Stimulated activated CD8-positive, alpha-beta memory T cell treated with anti-CD3 and anti-CD28 coated beads, Interleukin-12 subunit alpha, Interleukin-12 subunit beta, amount 100 ng/mL, for 1 hour (primary cell): ENCODE measurements at places on chromosomes 13 and 19.

DNA sequence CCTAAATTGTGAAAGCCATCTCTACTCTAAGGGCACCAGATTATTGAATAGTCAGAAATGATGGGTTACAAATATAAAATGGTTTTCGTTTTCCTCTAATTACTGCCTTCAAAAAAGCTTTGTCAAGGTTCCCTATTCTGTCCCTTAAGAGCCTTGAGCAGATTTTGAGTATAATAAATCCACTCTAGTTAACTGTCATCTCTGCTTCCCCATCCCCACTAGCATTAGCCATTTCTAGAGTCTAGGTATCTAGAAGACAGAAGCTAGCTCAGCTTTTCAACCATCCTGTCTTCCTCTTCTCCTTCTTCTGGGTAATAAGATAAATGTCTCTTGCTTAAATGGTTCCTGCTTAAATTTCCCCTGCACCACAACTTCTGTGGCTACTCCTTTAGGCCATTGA lies 290.4 kb downstream of the DACH1 start:
- DNase-seq, result no peak

DNA sequence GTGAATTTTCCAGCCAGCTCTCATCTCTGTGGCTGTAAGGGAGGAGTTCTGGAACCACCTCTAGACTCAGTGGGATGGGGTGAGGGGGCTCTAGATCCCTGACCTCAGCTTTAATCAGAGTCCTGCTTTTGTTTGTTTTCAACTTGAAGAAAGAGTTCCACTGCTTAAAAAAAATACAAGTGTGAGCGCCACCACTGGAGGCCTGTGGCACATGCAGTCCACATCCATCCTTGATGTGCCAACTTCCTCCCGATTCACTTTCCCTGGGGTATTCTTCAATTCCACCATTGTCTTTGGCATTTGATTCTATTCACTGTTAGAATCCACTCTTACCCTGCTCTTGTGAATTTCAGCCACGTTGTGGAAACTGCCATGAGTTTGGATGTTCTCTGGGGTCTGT lies 62.4 kb upstream of the GJB6 start:
- DNase-seq, result no peak

DNA sequence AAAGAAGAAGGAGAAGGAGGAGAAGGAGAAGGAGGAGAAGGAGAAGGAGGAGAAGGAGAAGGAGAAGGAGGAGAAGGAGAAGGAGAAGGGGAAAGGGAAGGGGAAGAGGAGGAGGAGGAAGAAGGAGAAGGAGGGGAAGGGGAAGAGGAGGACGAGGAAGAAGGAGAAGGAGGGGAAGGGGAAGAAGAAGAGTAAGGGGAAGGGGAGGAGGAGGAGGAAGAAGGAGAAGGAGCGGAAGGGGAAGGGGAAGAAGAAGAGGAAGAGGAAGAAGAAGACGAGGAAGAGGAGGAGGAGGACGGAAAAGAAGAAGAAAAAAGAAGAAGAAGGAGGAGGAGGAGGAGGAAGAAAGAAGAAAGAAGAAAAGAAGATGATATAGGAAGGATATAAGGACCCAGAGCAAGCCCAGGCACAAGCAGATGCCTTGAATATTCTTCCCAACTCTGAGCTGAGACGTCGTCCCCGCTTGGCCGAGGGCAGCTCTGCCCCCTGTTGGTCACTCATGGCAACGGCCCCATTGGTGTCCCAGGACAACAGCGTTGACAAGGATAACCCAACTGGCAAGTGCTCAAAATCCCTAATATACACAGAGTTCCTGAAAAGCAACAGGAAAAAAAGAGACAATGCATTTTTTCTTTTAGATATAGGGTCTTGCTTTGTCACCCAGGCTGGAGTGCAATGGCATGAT lies 30.6 kb upstream of the IGSF23 start:
- DNase-seq, result no peak

DNA sequence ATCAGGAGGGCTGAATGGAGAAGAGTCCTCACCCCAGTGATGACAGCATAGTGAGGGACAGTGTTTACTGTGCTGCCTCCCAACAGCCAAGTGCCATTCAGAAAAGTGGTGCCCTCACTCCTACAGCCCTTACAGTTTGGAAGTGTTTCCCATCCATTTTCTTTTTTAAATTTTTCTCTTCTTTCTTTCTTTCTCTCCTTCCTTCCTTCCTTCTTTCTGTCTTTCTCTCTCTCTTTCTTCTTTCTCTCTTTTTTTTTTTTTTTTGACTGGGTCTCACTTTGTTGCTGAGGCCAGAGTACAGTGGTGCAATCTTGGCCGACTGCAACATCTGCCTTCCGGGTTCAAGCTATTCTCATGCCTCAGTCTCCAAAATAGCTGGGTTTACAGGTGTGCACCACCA lies 755.3 kb downstream of the UQCRFS1 start:
- DNase-seq, result no peak

GRCh38 chr19:18441804-18442788 lies 4.2 kb upstream of the ISYNA1 start:
- DNase-seq, result no peak

DNA sequence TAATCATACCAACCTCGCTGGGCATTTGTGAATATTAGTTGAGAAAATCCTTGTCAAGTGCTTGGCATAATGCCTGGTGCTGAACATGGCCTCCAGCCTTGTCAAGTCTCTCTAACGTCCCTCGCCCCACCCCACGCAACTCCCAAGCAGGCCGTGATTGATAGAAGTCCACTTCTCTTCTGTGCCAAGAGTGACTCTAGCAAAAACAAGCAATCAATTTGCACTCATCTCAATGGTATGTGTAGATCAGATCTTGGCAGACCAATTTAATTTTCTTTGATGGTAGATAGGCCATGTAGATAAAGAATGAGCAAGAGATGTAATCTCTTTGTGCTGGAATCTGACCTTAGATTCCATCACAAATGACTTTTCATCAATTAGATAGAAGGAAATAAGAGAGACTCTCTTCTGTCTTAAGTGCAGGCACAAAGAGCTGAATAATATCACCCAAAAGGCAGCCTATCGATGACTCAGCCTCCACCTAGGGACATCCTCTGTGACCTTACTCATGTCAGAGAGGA lies 31.0 kb upstream of the KATNAL1 start:
- DNase-seq, result no peak

DNA sequence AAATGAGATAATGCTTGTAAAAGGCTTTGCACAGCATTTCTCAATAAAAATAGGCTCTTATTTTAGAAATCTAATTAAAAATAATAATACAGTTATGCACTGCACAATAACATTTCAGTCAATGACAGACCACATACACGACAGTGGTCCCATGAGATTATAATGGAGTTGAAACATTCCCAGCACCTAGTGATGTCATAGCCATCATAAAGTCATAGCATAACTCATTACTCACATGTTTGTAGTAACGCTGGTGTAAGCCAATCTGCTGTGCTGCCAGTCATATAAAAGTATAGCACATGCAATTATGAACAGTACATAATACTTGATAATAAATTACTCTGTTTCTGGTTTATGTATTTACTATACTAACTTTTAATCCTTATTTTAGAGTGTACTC lies 12.7 kb upstream of the SERPINE3 start:
- no peak for DNase-seq

GRCh38 chr13:27919659-27919933 lies 204 bp upstream of the PDX1 start:
- DNase-seq, result no peak

DNA sequence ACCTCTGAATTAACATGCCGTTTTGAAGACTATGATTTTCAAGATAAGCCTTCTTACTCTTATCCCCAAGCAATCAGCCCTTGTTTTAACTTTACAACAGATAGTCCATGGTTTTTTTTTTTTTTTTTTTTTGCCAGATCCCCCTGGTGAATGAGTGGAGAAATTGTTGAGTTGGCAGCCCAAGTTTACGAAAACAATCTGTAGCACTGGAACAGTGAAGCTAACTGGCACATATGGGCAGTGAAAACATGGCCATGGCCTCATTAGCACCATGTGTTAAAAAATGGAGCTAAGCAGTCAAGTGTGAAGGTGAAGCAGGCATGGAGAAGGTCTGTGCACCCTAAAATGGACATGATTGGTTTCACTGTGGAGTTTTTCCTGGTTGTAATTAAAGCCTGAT lies 812.1 kb upstream of the MIR17HG start:
- DNase-seq, result no peak

GRCh38 chr13:87259479-87260083 lies 411.6 kb upstream of the SLITRK5 start:
- DNase-seq, result no peak

GRCh38 chr13:42083138-42083770 lies 34.8 kb downstream of the DGKH start:
- no peak for DNase-seq

DNA sequence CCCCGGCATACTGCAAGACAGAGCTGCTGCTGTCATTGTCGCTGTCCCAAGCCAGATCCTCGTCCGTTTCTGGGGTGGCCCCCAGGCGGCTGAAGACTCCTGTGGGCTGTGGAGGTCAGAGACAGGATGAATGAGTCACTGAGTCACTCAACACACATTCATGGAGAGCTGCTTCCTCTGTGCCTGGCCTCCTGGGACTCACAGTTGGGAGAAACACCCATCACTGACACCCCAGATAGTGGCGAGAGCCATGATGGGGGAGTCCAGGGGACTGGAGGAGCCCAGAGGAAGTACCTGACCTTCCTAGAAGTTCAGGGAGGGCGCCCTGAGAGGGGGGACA lies 26.0 kb downstream of the C19orf47 start:
- no peak for DNase-seq

DNA sequence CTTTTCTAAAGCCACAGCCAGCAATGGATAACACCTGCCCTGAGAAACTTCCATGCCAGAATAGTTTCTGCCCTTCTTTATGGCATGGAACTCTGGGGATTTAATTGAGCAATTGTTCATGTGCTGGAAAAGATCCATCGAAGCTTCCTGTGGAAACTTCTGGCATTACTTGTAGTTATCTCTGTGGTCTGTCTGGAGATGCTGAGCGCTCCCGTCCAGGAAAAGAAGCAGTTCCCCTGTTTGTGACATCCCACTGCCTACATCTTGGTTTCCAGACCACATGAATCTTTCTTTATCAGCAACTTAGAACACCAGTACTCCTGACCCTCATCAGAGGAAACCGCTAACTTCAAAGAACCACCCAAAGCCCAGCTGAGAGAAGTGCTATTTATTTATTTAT lies 24.6 kb downstream of the FLT1 start:
- no peak for DNase-seq

DNA sequence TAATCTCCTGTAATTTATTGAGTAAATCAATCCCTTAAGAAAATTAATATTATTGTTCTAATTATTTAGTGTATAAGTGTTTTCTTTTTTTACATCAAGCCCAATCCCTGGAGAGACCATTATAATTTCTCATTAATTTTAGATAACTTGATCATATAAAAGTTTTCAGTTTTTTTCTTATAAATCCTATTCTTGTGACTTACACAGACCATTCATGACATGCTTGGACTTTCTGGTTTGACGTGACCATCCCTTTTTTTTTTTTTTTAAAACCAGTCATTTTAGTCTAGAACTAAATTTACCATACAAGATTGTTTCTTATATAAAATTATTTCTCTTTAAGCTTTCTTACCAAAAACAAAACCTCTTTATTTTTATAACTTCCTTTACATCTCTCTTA lies 5.4 kb upstream of the MTRF1 start:
- no peak for DNase-seq

- no peak for DNase-seq
These were observed 20.4 kb upstream of the AMER2 start for GRCh38 chr13:25192489-25192888.

- no peak for DNase-seq
These were observed 40.0 kb downstream of the ZNF729 start for GRCh38 chr19:22326219-22326618.

- no peak for DNase-seq
These were observed 254.7 kb upstream of the SGCG start for GRCh38 chr13:22925881-22926747.

DNA sequence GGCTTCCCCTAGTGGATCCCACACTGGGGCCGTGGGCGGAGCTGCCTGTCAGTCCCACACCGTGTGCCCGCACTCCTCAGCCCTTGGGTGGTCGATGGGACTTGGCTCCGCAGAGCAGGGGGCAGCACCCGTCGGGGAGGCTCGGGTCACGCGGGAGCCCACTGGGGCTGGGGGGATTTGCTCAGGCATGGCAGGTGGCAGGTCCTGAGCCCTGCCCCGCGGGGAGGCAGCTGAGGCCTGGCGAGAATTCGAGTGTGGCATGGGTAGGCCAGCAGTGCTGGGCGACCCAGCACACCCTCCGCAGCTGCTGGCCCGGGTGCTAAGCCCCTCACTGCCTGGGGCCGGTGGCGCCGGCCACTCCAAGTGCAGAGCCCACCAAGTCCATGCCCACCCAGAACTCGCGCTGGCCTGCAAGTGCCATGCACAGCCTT lies 481.7 kb upstream of the PRR20A start:
- no peak for DNase-seq

DNA sequence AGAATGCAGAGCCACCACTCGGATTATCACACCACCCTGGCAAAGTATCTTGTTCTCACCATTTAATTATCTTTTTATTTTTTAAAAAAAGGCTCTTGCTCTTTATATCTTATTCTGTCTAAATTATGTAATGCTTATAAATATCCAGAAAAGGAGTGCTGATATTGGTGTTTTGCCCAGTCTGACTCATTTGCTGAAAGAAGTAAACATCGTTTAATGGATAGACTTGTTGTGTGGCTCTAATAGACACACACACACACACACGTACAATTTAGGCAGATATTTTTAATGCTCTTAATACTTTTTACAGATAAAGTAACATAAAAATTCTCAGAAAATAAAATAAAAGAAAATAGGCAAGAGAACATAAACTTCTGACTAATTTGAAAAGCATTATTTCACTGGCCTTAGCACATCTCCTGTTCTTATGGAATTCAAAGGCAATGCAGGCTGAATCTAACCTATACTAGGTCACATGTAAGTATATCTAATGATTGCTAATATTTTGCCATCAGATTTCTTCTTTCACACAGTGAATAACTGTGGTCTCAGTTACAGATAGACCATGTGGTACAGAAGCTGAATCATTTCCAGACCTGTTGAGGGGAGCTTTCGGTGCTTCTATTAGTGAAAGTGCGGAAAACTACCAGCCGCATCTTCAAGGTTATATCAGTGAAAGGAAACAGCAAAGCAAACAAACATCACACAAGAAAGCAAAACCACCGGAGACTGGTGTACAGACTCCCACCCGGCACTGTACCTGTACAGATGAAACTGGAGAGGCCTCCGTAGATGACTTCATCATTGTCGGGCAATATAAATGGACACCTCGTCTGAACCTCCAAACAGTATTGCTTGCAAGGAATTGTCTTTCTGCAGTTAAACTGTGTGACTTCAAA lies 642.1 kb upstream of the ARGLU1 start:
- DNase-seq, result no peak

GRCh38 chr13:74710006-74710405 lies 575.8 kb upstream of the KLF12 start:
- no peak for DNase-seq

- DNase-seq, result no peak
These were observed 17.4 kb downstream of the PIP5K1C start for GRCh38 chr19:3682741-3683404.

GRCh38 chr19:17074634-17075034 lies 618 bp downstream of the HAUS8 start:
- DNase-seq, result no peak

- DNase-seq, result no peak
These were observed 169.4 kb upstream of the CSNK1A1L start for GRCh38 chr13:37274569-37275497.

- DNase-seq, result no peak
These were observed 8.8 kb downstream of the ZFP28 start for GRCh38 chr19:56547535-56547934.
